WTC11 (cell line): ENCODE measurements at places on chromosomes 1 and 21. TPM values are rescaled to one million over a fixed set of nuclear protein-coding genes. Genes with fewer than 3 reads are reported as not detected.

ID3 gene
- total RNA-seq = 168 to 278 TPM (median 273 TPM) in 3 replicates

- no peak for DNase-seq
Measured at GRCh38 chr1:32339363-32339978, 3.4 kb upstream of the MARCKSL1 start.

DNA sequence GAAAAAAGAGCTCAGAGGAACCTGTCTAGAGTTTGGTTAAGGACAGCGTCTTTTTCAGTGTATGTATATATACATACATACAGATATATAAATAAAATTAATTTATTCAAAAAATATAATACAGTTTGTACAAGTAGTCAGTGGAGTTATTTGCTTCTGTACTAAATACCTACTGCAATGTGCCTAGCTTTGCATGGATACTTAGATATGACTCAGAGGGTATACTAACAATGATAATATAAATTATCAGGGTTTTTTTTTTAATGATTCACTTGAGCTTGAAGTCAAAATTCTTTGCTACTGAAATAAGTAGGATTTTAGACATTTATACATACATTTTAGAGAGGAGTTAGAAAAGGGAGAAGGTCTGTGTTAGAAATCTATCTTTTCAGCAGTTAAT lies 117.9 kb downstream of the PHTF1 start:
- DNase-seq = no peak

DNA sequence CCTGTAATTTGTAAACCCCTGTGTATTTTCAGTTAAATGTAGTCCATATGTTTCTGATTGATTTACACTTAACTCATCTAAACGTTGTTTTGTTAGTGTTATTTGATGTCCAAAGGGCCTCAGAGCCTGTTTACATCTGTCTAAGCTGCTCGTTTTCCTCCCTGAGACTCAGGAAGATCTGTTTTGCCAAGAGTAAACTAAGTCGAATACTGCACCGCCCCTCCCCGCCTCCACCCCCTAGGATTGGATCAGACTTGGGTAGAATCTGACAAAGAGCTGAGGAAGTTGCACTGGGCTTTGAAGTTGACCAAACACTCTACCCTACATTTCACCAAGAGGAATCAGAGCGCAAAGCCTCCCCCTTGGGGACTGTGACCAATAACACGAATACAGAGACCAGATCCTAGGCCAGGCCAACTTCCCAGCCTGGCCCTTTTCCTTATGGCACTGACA lies 206.9 kb upstream of the LMO4 start:
- no peak for DNase-seq

DNA sequence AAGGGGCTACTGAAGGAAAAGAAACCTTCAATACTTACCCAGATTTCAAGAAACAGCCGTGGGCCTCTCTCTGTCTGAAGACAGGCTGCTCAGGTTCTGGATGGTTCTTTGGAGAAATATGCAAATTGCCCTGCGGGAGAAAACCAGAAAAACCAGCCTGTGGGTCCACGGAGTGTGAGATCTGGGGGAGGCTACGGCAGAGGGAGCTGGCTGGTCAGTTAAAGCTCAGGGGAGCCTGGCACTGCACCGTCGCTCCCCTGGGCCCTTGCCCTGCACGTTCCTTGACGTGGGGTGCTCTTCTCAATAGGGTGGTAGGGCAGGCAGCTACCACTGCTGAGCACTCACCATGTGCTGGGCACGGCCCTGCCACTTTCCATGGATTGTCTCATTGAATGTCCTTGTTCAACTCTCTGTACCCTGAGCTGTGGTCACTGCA lies 12.7 kb downstream of the TMCO4 start:
- peak; percentile 68 for DNase-seq

RABIF gene
- 5.4 to 6.6 TPM (median 5.6 TPM) in 3 replicates for total RNA-seq

GJA5 gene
- 2.2 to 3.0 TPM (median 2.2 TPM) in 3 replicates for total RNA-seq

DYNLT5 gene
- total RNA-seq = 1.3 to 1.8 TPM (median 1.6 TPM) in 3 replicates

DNA sequence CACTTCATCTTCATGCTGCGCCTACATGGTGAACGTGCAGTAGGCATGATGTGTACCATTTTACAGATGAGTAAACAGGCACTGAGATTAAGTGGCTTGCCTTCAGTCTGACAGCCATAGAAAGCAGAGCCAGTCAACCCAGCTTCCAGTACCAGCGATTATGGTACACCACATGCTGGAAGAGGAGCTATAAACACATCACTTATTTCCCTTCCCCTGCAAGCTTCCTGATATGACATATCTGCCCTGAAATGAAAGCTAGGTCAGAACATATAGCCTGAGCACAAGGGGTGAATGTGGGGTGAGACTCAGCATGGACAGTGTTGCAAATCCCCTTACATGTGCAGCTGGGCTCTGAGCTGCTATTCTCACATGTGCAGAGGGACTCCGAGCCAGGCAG lies 33.8 kb upstream of the IL20 start:
- DNase-seq = no peak

DNA sequence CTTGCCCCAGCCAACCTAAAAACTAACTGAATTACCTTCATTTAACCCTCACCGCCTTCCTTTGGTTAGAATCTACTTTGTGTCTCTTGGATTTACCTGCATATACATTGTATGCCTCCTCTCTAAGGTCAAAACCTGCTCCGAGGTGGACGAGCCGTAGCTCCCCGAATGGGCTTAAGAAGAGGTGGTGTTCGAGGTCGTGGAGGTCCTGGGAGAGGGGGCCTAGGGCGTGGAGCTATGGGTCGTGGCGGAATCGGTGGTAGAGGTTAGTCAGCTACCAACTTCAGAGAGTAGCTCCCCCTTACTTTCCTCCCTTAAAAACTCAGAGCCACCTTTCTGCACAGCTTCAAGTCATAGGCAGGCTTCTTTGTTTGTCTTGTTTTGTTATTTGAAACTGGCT lies 9.2 kb downstream of the CHTOP start:
- no peak for DNase-seq

OLIG1 gene
- total RNA-seq = 2.1 to 2.4 TPM (median 2.2 TPM) in 3 replicates

PGLYRP4 gene
- not detected in 3 replicates for total RNA-seq

DNA sequence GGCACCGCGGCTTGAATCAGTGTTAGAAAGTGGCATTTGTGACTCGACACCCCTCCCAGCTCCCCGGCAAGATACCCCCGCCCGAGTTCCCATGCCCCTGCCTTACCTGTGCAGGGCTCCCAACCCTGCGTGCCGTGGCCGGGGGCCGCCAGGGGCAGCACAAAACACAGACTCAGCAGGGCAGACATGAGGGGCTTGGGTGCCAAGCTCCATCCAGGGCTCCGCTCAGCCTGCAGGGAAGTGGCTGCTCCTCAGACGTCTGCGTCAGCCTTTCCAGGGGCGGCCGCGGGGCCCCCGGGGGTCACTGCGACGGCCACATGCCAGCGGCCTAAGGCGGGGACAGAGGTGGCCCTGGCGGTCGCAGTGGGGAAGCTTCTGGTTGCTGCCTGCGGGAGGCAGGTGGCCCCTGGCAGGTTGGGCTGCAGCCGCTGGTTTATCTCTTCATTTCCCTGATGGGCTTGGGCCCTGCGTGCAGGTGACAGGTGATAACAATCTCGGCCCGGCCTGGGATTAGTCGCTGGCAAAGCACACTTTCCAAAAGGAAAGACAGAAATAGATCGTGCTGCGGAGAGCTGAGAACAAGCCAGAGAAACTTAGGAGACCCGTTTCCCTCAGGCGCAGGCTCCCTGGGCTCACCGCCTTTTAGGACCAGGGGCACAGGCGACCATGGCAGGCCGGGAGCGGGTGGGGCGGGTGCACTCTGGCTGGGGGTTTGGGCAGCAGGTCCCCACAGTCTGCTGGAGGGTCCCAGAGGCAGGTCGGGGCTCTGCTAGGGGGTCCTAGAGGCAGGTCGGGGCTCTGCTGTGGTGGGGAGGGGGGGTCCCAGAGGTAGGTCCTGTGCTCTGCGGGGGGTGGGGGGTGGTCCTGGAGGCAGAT lies at the start of gene TSPEAR:
TSPEAR (minus strand) TSS at position 246 of the 876 bp plus-strand sequence; CDS start at position 188, 58 bp downstream.
- no peak for DNase-seq

DNA sequence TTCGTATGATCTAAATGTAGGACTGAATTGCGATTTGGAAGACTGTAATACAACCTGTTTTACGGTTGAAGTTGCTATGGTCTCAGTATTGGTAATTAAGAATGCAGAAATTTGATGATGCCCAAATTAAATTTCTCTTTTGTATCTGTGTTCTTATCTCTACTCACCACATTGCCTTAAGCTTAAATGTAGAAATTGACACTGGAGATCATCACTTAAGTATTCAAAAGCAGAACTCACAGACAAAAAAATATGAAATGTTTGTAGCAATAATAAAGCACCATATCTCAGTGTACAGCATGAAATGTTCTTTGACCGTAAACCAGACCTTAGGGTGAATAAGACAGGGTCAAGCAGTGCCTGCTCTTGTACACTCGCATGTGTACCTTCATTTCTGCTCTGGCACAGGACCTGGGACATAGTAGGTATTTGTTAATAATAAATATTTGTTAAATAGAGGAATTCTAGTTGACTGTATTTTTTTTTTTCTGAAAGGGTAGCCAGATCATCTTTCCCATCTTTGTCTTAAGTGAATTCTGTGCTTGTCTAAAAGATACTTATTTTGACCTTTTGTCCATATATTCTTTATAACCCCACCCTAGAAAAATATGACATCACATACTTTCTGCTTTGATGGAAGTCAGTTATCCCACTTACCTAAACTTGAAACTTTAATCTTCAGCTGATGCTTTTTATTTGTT lies 1.5 kb downstream of the CDC7 start:
- no peak for DNase-seq

FAM3B gene
- total RNA-seq = 1.4 to 3.6 TPM (median 3.0 TPM) in 3 replicates

KRTAP12-2 gene
- 0.25 TPM in 1 of 3 replicates, not detected in the others for total RNA-seq

- DNase-seq = no peak
Measured at GRCh38 chr1:7549277-7550161, 221.6 kb upstream of the VAMP3 start.

- peak; percentile 96 for DNase-seq
Measured at GRCh38 chr1:160193091-160193819, 2.9 kb downstream of the CASQ1 start.

C1orf210 gene
- 11.7 to 14.0 TPM (median 12.8 TPM) in 3 replicates for total RNA-seq

CFAP141 gene
- not detected in 3 replicates for total RNA-seq

IFNLR1 gene
- total RNA-seq = 6.6 to 7.9 TPM (median 7.7 TPM) in 3 replicates

DNA sequence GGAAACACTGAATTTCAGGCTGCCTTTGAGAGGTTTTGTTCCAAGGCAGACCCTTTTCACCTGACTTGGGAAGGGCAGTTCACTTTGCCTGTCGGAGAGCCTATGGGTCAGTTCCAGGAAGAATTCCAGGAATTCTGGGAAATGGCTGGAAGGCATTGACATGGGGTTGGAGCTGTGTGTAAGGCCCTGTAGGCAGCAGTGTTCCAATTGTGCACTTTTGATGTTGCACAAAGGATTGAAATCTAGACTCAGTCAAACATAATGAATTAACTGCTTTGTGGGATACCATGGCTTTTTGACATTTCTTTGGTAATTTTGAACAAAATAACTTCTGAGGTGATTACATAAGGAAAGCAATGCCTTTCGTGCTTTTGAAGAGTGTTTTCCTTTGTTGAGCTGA lies 184.6 kb downstream of the SDCCAG8 start:
- DNase-seq = no peak

GRCh38 chr1:162327144-162327787 lies 49.4 kb downstream of the SPATA46 start:
- no peak for DNase-seq

LCA5L gene
- total RNA-seq = 0.64 to 1.0 TPM (median 0.76 TPM) in 3 replicates

DNA sequence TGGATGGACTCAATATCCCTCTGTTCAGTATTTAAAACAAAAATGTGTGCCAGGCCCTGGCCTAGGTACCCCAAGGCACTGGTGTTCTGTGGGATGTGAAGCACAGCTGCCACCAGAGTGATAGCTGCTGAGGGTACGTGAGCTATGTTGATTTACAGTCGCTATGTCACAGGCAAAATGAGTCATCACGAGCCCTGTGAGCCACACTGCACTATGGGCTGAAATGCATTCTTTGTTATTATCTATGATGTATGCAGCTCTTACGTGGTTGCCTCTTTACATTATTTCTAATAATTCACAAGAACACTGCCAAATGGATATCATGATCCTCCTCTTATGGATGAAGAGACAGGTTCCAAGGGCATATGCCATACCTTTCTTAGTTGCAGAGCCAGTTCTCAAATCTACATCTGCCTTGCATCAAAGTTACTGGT lies 2.1 kb downstream of the TEX38 start:
- no peak for DNase-seq

DNA sequence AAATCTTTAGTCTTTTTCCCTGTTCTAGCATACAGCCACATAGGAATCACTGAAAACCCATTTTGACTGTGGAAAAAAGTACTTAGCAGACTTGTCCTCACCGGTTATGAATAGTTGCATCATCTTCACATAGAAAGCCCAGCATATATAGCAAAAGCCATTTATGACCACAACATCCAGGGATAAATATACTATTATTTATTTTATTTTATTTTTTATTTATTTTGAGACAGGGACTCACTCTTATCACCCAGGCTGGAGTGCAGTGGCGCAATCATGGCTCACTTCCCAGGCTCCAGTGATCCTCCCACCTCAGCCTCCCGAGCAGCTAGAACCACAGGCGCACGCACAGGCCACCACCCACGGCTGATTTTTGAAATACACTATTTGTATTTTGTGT lies 175.3 kb downstream of the GALNT2 start:
- DNase-seq = no peak

GRCh38 chr1:28437264-28437923 lies 67.9 kb downstream of the PHACTR4 start:
- no peak for DNase-seq

- DNase-seq = peak; percentile 87
Measured at GRCh38 chr1:158087320-158087927, 93.3 kb upstream of the CD1D start.

- DNase-seq = no peak
Measured at GRCh38 chr1:149849947-149850360, 49.4 kb upstream of the BOLA1 start.

KIFAP3 gene
- 2.2 to 2.4 TPM (median 2.3 TPM) in 3 replicates for total RNA-seq

DNA sequence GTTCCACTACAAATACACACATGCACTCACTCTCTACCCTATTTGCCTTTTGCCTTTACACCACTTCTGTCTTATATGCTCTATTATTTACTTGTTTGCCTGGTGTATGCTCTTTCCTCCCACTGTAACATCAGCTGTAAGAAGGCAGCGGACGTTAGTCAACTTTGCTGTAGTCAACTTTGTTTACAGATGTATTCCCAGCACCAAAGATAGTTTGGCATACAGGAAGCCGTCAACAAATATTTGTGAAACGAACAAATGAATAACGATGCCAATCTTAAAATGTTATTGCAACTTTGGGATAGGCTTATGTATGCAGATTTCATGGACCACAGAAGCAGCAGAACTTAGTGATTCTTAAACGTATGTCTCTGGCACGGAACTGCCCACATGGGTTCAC lies 138.3 kb upstream of the GALNT2 start:
- DNase-seq = no peak

GRCh38 chr21:42748620-42749176 lies 95.3 kb downstream of the PDE9A start:
- no peak for DNase-seq

RUNX1 gene
- total RNA-seq = 1.0 to 2.2 TPM (median 1.3 TPM) in 3 replicates

DNA sequence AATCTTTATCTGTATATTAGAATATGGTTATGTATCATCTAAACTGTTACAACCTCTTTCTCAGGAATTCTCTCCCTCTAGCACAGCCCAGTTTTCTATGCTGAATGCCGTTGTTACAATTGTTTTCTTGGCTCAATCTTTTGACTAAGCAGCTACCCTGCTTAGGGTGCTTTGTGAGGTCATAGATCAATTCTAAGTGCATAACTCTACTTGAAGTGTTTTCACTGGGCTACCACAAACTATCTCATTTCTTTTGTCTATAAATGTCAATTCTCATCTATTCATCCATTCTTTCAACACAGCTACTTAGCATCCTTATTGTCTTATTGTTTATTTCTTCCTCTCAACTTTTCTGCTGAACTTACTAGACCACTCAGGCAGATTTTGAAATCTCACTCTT lies 77.1 kb downstream of the CEP350 start:
- DNase-seq = no peak

GRCh38 chr1:234107416-234108021 lies 203.0 kb downstream of the SLC35F3 start:
- no peak for DNase-seq

GRCh38 chr1:5333291-5333690 lies 658.9 kb downstream of the NPHP4 start:
- DNase-seq = no peak
